SK-N-SH treated with all-trans-retinoic acid at 6 μM for 48 hours (cell line): ENCODE measurements at places on chromosomes 4 and X.

DNA sequence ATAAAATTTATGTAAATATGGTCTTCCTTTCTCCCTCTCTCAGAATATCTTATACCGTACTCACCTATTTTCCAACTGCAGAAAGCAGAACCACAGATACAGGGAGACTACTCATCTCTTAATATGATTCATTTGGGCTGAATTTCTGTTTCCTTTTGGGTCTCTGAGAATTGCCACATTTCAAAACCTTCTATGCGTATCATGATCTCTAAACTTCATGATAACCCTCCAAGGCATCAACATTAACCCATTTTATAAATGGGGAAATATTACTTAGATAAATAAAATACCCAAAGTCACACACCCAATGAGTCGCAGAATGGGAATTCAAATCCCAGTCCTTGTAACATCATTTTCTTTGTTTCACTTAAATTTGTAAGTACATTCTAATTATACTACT lies 16.6 kb upstream of the PRDM8 start:
- ATAC-seq: no peak

DNA sequence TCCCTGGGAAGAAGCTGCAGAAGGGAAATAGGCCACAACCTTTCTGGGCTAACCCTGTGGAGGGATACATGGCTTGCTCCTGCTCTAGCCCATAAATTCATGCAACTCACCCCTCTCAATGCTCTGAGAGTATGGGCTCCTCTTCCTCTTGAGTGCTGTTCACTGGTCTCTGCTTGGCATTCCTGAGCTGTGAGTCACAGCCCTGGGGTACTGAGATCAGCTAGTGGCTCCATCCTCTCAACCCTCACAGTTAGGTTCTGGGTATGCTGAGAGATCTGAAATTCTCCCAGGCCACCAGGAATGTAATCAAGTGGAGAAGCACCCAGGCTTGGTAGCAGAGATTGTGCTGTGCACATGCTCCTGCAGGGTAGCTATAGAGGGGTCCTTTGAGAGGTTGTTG lies 60.6 kb upstream of the SPANXN2 start:
- no peak for ATAC-seq

- ATAC-seq: no peak
Observed at GRCh38 chrX:140504371-140505324, at the start of gene SOX3. SOX3 (minus strand) TSS chrX:140505069; CDS start chrX:140505060, 9 bp downstream.

- ATAC-seq: no peak
Observed at GRCh38 chrX:23989689-23990088, 37.3 kb downstream of the KLHL15 start.

GRCh38 chrX:110034036-110034435 lies 31.1 kb downstream of the TMEM164 start:
- ATAC-seq: no peak

DNA sequence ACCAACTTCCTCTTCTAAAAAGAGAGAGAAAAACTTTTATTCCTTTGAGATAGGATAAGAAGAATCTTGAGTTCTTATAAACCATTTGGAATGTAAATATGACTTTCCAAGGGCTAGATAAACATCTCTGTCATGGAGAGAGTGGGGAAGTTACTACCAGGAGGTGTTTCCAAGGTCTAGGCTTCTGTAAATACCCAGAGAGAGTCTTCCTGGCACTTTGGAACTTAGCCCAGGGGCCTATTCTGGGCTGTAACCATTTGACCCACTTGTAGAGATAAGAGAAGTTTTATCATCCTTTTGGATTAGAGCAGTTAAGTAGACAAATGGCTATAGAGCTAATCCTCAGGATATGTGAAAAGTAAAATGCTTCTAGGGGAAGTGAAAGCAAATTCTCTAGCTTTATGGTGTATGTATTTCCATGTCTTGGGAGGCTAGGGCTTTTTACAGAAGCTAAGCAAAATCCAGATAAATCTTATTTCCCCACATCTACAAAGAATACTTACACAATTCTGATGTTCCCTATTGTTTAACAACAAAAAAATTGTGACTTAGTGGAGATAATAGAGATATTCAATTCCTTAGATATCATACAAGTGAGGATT lies 51.1 kb downstream of the MCUB start:
- ATAC-seq: no peak

GRCh38 chrX:108701633-108702032 lies 34.7 kb downstream of the IRS4 start:
- ATAC-seq: no peak

- ATAC-seq: no peak
Observed at GRCh38 chrX:39480963-39481362, 616.8 kb downstream of the BCOR start.
